Naive thymus-derived CD4-positive, alpha-beta T cell (primary cell): ENCODE measurements at places on chromosomes 16 and 17. TPM values are rescaled to one million over a fixed set of nuclear protein-coding genes. Genes with fewer than 3 reads are reported as not detected.

Gene CDH13
- not detected for polyA plus RNA-seq

Gene CACNA1H
- 0.73 TPM for polyA plus RNA-seq

Gene KRT32
- polyA plus RNA-seq, result not detected

GRCh38 chr17:27218041-27218440, 75.9 kb upstream of the WSB1 start:
- peaks cover 13% of the 10 kb centered on the region for H3K4me1 ChIP-seq
- no peak for DNase-seq
- no peak overlapping the region for H3K27ac ChIP-seq

GRCh38 chr16:83187405-83187804, 560.6 kb downstream of the CDH13 start:
- H3K27ac ChIP-seq, result no peak overlapping the region
- no peaks in the 10 kb centered on the region for H3K4me1 ChIP-seq
- no peaks in the 10 kb centered on the region for H3K27me3 ChIP-seq
- no peaks in the 10 kb centered on the region for H3K36me3 ChIP-seq

DNA sequence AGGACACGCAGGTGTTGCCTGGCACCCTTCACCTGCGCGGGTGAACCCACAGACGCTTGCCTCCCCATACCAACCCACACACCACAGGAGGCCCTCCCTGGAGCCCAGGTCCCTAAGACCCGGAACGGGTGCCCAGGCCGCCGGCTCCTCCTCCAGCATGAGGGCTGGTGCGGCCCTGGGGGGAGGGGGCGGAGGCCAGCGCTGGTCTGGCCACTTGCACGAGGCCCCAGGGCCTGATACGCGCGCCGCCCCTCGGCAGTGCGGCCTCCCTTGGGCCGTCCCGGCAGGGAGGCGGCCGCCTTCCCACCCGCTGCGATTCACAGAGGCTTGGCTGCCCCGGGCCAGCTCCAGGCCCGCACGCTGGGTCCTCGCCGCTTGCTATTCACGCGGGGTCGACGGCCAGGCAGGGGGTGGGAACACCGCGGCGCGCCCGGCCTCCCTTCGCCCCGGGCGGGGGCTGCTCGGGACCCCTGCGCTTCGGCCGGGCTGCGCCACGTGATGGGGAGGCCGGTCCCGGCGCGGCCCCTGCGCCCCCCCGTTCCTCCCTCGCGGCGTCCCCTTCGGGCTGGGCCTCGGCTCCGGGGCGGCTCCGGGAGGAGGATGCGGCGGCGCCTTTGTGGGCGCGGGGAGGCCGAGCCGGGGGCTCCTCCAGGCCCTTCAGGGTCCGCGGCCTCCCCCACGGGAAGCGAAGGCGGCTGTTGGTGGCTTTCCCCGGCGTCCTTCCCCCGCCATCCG, 685 bp downstream of the FASN start:
- H3K4me3 ChIP-seq, result peak overlapping the region; percentile 47
- H3K4me1 ChIP-seq, result peaks cover 12% of the 10 kb centered on the region

- peaks cover 71% of the 10 kb centered on the region for H3K36me3 ChIP-seq
- no peaks in the 10 kb centered on the region for H3K4me1 ChIP-seq
- H3K27ac ChIP-seq, result no peak overlapping the region
- DNase-seq, result no peak
- no peak overlapping the region for H3K4me3 ChIP-seq
- no peaks in the 10 kb centered on the region for H3K27me3 ChIP-seq
Measured at GRCh38 chr17:49616601-49617131, 41.0 kb downstream of the NXPH3 start.

DNA sequence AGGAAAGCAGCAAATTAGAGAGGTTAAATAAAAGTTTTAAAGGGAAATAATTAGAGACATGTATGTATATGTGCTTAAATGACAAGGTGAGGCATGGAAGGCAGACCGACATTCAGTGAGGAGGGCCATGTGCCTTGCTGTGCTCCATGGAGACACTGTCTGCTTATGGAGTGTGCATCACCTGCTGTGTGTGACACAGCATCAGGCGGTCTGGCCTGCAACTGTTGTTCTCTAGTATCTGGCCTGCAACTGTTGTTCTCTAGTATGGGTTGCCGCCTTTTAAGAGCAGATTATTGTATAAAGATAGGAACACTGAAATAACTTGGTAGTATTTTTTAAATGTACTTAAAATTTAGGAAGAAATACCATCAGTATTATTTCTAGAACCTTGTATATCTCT, 225.1 kb downstream of the LGALS9B start:
- H3K4me3 ChIP-seq, result no peak overlapping the region
- DNase-seq, result no peak
- H3K27ac ChIP-seq, result no peak overlapping the region
- no peaks in the 10 kb centered on the region for H3K4me1 ChIP-seq

DNA sequence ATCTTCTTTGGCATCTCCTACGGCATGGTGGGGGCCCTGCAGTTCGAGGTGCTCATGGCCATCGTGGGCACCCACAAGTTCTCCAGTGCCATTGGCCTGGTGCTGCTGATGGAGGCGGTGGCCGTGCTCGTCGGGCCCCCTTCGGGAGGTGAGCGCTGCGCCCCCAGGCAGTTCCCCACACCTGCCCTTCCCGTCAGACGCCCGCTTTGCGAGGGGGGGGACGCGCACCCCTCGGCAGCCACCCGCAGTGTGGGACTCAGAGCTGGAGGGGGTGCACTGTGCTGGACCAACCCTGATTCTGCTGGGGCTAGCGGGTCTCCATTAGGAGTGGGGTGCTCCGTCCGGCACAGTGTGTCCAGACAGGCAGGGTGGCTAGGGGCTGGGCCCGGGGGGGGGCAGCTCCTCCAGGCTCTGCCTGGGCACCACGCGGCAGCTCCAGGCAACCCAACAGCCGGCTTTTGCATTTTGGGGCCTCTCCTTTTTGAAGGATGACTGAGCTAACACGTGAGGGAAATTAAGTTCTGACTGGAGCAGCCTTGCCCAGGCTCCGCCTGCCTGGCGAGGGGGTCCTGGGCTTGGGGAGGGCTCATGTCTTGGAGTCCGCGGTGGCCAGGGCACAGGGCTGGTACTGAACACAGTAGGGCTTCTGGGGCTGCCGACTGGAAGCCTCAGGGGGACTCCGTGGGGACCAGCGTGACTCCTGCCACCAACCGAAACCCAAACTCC, 9.1 kb downstream of the SLC16A3 start:
- H3K4me3 ChIP-seq, result peak overlapping the region; percentile 41
- no peaks in the 10 kb centered on the region for H3K27me3 ChIP-seq
- peaks cover 7% of the 10 kb centered on the region for H3K4me1 ChIP-seq
- no peaks in the 10 kb centered on the region for H3K36me3 ChIP-seq

GRCh38 chr16:87389245-87389644, 2.9 kb upstream of the MAP1LC3B start:
- peak overlapping the region; percentile 38 for H3K27ac ChIP-seq
- peaks cover 26% of the 10 kb centered on the region for H3K4me1 ChIP-seq
- H3K36me3 ChIP-seq, result no peaks in the 10 kb centered on the region
- no peak for DNase-seq
- H3K4me3 ChIP-seq, result no peak overlapping the region

- H3K27me3 ChIP-seq, result no peaks in the 10 kb centered on the region
- H3K4me1 ChIP-seq, result peaks cover 17% of the 10 kb centered on the region
- DNase-seq, result no peak
- H3K4me3 ChIP-seq, result no peak overlapping the region
Measured at GRCh38 chr17:80986046-80986445, 5.6 kb upstream of the CHMP6 start.

DNA sequence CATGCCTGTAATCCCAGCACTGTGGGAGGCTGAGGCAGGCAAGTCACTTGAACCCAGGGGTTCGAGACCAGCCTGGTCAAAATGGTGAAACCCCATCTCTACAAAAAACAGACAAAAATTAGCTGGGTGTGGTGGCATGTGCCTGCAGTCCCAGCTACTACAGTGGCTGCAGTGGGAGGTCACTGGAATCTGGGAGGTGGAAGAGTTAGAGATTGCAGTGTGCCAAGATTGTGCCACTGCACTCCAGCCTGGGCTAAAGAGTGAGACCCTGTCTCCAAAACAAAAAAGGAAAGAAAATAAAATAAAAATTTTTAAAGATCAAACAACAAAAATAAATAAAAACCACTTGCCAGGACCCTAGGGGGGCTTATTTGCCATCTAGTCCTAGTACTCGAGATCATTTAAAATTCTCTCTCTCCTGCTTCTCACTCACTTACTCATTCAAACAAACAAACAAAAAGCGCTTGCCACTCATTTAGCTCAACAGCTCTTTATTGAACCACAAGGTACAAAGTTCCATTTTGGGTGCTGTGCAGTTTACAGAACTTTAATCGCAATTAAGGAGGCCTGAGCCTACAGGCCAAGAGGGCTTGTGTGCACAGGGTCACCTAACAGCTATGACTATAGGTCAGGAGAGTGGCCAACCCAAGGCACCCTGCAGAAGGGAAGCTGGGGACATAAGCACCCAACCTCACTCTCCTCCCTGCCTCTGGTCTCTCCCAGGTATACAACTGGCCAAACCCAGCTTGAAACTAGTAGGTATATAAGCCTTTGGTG, 4.4 kb downstream of the CHD9NB start:
- DNase-seq, result no peak
- H3K27ac ChIP-seq, result no peak overlapping the region
- H3K4me3 ChIP-seq, result no peak overlapping the region
- H3K27me3 ChIP-seq, result no peaks in the 10 kb centered on the region
- no peaks in the 10 kb centered on the region for H3K36me3 ChIP-seq

GRCh38 chr16:79535130-79535529, 65.4 kb downstream of the MAF start:
- H3K27ac ChIP-seq, result no peak overlapping the region
- H3K4me1 ChIP-seq, result no peaks in the 10 kb centered on the region
- no peak overlapping the region for H3K4me3 ChIP-seq
- H3K27me3 ChIP-seq, result no peaks in the 10 kb centered on the region
